Stimulated activated naive CD4-positive, alpha-beta T cell (primary cell): ENCODE measurements at places on chromosomes 5 and 9.

- no peak for DNase-seq
Observed at GRCh38 chr9:125805057-125805456, 57.9 kb downstream of the PBX3 start.

- DNase-seq: no peak
Observed at GRCh38 chr9:133967024-133967741, 24.9 kb downstream of the VAV2 start.

GRCh38 chr5:177389241-177390169, 5.3 kb downstream of the SLC34A1 start:
- DNase-seq: peak; percentile 20

GRCh38 chr5:116944183-116944582, 369.6 kb upstream of the SEMA6A start:
- DNase-seq: no peak

DNA sequence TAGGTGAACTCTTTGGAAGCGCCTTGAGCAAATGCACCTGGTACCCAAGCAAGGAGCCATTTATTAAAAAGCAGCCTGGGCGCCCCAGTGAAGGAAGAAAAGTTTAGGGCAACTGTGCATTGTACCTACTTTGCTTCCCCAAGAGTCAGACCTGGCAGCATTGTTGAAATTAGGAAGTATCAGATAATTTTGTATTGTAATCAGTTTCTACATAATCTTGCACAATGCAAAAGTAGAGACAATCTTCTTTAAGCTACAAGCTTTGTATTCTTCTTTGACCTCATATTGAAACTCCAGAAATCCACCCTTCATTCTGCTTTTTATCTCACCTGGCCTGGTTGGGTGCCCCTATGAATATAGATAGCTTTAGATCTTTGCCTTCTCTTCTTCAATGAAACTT, 490.8 kb downstream of the RASEF start:
- no peak for DNase-seq

- DNase-seq: no peak
Observed at GRCh38 chr5:22722056-22722455, 131.1 kb downstream of the CDH12 start.

GRCh38 chr5:54378707-54379106, 68.3 kb upstream of the ARL15 start:
- DNase-seq: no peak

DNA sequence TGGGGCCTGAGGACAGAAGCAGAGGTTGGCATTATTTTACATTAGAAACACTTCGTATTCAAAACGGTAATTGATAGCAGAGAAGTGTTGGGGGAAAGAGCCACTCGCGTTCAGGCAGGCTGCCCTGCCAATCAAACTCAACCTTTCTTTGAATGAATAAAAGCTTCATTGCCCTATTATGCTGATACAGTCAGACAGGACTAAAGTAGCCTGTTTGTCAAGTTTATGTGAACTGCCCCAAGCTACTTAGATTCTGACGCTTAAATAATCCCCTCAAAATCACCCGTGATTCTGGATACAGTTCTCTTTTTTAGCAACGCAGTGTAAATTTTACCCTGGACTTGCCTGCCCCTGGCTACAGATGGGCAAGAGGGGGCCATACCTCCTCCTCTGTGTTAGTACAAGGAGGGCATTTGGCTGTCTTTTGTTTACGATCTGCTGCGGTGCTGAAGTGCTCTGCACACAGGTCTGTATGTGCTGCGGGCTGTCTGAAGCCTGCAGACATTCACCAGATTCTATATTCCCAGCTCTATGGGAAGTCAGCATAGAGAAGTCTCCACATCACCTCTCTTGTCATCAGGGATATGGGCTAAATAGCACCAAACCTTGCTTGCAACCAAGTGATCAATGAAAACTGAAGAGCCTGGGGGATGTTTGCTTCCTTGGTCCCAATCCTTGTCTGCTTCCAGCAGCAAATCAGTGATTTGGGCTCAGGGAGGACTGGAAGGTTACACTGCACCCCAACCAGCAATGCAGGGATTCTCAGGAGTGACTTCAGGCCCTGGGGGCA, 218.4 kb downstream of the EBF1 start:
- no peak for DNase-seq

- DNase-seq: no peak
Observed at GRCh38 chr9:125904155-125904851, 157.1 kb downstream of the PBX3 start.

DNA sequence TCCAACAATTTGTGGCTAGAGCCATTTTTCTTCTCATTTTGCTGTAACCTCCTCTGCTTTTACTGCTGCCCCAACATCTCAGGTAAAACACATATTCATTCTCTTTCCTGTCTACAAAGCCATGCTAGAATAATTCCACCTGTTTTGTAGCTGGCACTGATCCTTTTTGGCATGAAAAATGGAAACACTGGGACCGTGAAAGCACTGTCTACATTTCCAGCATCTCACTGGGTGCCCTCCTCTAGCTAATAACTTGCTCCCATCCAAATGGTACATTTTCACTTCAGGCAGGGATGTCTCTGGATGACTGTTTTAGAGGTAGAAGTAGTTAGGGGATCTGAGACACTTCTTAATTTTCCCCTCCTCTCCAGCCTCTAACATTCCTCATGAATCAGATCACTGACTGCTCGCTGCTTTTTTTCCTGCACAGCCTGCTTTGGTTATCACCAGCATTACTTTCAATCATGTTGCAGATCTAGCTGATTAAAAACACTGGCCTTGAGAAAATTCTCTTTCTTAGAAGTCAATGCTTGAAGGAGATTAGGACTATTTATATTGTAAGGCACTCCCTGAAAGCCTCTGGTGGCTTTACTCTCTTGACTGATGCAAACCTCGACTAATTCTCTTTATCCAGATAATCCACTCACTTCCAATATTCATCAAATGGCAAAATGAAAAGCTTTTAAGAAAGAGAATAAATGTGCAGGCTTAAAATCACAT, 1312.6 kb upstream of the DMAC1 start:
- no peak for DNase-seq

GRCh38 chr9:124332361-124333202, 74.8 kb downstream of the NEK6 start:
- DNase-seq: no peak

GRCh38 chr9:9997585-9997984, 615.2 kb downstream of the PTPRD start:
- no peak for DNase-seq

DNA sequence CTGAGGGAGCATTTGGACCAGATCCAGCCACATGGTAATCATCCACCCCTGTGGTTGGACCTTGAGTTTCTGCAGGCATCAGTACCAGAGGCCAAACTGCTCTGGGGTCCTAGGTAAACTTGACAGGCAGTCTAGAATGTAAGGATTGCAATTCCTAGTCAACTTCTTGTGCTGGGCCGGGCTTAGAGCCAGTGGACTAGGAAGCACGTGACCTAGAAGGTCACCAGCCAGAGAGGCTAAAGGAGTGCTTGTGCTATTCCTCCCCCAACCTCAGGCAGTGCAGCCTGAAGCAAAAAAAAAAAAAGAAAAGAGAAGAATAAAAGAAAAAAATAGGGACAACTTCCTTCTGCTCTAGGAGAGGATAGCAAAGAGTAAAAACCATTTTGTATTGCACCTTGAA, 406.2 kb upstream of the FTMT start:
- no peak for DNase-seq

GRCh38 chr5:133799571-133800237, 168.7 kb downstream of the C5orf15 start:
- no peak for DNase-seq
